ENCODE measurements at places on chromosomes 12 and 14.

DNA sequence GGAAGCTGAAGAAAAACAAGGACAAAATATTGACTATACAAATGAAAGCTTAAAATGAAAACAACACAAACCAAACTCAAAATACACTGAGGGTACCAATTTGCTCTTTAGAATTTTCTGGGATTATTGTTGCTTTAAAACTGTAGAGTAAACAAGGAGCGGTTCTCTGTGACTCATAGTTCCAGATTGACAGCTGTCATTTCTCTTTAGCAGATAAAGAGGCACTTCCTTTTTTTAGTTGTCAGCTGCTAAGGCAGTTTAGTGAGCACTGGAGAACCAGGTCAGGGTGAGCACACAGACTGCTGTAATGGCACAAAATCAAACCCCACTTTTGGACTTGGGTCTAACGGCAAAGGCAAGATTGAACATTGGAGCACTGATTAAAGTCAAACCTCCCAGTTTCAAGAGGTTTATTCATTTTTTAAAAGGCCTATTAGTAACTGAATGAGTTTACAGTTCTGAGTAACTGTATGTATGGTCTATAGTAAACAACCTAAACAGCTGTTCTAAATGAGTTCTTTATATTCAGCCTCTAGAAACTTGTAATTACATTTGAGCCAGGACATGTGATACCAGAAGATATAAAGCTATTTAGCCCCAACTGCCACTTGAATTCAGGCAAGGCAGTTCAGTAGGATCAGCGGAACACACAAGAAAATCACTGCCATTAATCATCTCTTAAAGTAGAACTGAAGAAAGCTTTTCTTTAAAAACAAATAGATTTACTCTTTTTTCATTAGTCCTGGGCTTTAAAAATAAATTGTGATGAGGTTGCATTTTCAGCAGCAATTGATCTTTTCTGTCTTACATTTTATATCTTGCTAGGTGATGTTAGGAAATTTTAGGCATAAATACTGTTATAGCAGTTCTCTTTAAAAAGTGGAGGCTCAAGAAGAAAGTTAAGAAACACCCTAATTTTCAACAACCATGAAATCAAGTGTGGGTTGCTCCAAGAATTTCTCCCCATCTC is 71.7 kb upstream of the PRICKLE1 start:
- DNase-seq: no peak

- no peak for DNase-seq
Observed at GRCh38 chr14:103086771-103087342, 2.8 kb downstream of the LBHD2 start.

- no peak for DNase-seq
Observed at GRCh38 chr14:30143627-30144026, 216.0 kb upstream of the PRKD1 start.

GRCh38 chr12:32423559-32423958 is 24.2 kb downstream of the FGD4 start:
- no peak for DNase-seq

DNA sequence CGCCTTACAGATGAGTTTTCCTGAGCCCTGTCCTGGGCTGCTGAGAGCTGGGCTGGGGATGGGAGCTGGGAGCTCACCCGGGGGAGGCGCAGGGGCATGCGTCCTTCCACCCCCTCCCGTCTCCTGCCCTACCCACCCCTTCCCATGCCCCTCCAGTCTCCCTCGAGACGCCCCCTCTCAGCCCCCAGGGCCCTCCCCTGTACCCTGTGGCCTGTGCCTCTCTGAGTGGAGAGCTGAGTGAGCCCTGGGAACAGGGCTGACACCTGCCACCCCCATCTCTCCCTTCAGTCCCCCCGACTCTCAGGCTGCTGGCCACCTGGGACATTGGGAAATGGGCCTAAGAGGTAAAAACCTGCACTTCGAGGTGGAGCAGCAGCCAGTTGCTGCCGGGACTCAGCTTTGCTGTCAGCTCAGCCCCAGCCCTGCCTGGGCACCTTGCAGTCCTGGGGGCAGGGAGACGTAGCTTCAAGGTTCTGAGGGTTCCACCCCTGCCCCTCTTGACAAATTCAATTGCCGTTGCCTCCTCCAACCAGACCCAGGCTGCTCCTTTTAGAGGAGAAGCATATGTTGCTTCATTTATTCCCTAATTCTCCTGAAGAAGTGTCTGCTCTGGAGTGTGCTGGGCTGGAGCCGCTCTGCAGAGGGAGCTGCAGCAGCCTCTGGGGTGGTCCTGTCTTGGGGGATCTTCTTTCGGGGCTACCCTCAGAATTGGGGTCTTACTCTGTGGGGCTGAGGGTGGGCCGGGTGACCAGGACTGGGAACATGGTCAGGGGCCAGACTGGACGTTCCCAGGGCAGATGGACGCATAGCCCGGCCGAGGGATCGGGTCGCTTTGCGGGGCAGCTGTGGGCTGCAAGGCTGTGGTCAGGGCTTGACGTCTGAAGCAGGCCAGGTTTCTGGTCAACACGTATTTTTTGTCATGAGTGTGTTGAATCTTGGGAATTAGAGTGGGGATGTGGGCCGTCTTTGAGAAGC is 141.4 kb downstream of the ADGRD1 start:
- no peak for DNase-seq

GRCh38 chr14:70005281-70005805 is 126.1 kb downstream of the SMOC1 start:
- DNase-seq: no peak

DNA sequence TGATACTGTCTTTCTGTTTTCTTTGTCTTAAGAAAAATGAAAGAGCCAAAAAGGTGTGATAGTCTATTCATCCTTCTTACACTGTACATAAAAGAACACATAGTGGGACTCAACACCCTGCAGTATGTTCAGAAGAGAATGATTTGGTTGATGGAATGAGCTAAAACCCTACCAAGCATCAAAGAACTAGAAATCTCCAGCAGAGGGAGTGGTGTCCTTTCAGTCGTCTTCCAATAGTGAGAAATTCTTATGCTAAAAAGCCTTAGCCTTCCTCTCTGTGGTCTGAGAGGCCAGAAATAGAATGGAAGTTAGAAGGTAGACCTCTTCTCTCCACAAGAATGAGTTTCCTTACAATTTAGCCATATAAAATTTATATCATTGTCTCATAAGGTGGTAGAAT is 393.4 kb upstream of the SEL1L start:
- DNase-seq: no peak

DNA sequence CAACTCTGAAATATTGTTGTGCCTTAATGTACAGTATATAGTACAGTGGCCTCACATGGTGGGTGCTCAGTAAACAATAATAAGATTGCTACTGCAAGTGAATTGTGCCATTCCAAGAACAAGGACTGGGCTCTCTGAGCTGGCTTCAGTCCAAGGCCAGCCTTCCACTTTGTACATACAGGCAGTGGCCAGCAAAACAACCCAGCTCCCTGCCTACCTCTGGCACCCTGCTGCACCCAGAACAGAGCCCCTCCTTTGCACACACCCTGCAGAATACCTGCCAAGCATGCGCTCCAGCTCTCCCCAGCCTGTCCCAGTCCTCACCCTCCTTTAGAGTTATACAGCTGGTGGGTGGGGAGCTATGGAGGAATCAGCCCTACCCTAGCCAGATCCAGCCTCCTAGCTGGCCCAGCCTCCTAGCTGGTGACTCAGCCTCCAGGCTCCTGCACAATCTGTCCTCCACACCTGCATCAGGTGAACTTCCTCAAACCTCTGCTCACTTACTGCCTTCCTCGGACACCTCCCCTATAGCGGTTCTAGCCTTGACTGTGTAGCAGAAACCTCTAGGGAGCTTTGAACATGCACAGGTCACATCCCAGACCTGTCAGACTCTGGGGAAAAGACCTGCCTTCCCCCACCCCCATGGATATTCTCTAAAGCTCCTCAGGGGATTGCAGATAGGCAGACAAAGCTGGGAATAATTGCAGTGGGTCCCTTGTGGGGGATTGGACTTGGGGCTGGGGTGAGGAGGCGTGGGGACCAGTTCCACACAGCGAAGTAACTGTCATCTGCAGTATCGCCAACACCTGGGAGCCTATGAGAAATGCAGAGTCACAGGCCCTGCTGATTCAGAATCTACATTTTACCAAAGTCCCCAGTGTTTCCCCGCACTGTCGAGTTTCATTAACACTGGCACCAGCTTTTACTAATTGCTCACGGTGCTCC is 17.9 kb downstream of the ZDHHC22 start:
- peak; percentile 77 for DNase-seq
